ENCODE measurements at places on chromosomes 16 and 17.

DNA sequence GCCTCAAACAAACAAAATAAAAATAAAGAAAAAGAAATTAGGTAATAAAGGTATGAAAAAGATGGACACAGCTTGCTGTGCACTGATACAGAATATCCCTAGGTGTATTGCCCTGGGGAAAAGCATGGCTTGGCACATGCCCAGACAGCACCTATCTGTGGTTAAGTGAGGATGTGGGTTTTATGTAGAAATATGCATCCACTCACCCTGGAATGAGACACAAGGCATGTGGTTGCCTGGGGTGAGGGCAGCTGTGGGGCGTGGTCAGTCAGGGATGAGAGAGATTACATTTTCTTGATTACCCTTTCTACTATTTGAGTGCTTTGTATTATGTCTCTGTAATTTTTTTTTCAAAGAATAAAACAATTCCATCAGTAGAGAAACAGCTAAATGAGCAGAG lies 6.9 kb downstream of the PLLP start:
- DNase-seq = no peak

- no peak for DNase-seq
These were observed 26.9 kb downstream of the PTRH2 start for GRCh38 chr17:59680314-59680713.

GRCh38 chr17:64226132-64226531 lies 36.9 kb downstream of the TEX2 start:
- no peak for DNase-seq

GRCh38 chr17:64491994-64492393 lies 4.9 kb downstream of the POLG2 start:
- no peak for DNase-seq

GRCh38 chr17:71383091-71383490 lies 737.7 kb upstream of the SOX9 start:
- no peak for DNase-seq

GRCh38 chr16:84537491-84538151 lies 33.2 kb upstream of the MEAK7 start:
- DNase-seq = no peak

- DNase-seq = no peak
These were observed 40.3 kb downstream of the HOXB1 start for GRCh38 chr17:48490451-48490892.

DNA sequence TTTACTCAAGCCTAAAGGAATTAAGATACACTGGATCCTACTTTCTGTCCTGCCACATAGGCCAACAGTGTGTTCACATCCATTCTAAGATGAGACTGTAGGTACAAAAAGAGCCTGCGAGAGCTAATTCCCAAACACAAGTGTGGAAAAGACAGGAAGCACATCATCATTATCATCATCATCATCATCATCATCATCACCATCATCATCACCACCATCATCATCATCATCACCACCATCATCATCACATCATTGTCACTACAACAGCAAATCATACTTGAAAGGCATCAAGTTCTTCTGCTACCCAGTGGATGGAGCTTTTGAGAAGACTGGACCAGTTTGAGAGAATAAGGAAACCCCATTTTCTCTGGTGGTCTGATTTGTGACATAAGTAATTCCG lies 268.1 kb downstream of the HS3ST3A1 start:
- no peak for DNase-seq

DNA sequence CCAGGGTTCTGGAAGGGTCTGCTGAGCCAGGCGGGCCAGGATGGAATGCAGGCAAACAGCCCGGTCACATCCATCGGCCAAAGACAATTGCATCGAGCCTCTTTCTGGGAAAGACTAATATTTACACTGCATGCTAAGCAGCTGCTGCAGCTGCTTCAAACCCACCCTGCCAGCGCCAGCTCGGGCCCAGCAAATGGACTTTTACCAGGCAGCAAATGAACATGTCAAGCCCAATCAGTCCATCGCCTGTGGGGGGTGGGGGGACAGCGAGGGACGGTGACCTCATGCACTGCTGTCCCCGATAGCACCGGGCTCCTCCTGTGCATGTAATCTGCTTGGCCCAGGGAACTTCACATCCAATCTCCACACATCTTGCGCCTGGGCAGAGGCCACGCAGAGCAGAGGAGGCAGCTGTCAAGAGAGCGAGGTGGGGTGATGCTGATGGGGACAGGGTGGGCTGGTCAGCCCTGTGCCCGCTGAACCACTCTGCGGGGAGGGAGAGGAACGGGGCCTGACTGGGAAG lies 39.4 kb upstream of the CDH5 start:
- no peak for DNase-seq

DNA sequence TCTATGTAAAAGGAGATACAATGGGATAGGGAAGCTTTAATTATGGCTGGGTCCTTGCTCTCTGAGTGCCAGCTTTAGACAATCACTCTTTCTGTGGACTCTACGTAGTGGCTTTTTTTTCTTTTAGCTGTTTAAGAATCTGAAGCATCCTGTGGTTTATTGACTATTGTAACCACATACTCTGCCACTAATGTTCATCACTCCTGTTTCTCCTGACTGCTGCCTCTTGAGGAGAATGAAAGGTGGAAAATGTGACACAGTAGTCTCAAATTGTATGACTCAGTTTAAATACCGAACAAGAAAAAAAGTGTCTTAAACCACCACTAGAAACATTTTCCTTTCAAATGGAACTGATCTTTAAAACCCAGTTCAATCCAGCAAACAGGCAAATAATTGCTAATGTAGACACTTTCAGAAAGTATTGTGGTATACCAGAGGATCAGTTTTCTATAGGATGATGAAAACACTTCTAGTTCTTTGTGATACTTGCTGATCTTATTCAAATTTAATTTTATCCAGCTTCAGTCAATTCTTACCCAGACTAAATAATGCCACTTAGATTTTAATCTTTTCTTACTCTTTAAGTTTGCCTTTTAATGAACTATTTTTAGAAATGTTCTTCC lies 302.7 kb upstream of the PMFBP1 start:
- DNase-seq = no peak

DNA sequence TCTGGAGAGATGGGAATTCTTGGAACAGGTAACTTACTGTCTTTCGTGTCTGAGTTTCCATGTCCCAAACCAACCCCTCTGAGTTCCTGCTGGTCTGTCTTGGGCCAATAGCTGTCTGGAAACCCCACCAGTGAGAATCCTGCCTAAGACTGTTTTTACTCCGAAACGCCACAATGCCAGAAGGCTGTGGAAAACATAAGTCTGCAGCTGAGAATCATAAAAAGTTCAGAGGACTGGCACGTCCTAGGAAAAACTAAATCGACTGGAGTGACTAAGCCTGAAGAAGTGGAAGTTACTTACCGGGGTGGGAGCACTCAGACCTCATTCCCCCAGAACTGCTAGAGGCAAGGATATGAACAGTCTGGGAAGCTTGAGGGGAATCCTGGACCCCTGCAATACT lies 13.3 kb downstream of the LRRC75A start:
- DNase-seq = no peak

GRCh38 chr17:61202564-61202963 lies 197.1 kb upstream of the TBX2 start:
- DNase-seq = no peak

DNA sequence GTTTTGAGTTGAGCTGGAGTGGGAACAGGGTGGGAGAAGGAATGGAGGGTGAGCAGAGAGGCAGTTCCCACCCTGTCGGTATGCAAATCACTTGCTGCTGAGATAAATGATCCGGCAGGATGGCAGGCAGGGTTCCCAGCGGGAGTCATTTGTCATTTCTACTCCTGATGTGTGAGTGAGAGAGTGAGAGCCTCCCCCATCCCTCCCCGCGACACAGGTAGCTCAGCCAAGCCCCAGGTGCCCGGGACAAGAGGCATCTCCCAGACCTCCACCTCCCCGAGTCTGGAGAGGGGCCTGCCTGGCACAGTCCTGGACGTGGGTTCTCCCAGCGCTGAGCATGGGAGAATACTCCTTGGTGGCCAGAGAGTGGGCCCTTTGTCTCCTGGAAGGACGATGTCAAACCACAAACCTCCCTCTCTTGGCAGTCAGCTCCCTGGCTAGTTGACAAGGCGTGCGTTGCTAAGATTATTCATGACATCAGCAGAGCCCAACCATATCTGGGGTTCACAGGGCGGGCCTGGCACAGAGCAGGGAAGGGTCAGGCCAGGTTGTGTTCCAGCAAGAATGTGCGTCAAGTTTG lies 33.7 kb upstream of the TNRC6C start:
- no peak for DNase-seq

DNA sequence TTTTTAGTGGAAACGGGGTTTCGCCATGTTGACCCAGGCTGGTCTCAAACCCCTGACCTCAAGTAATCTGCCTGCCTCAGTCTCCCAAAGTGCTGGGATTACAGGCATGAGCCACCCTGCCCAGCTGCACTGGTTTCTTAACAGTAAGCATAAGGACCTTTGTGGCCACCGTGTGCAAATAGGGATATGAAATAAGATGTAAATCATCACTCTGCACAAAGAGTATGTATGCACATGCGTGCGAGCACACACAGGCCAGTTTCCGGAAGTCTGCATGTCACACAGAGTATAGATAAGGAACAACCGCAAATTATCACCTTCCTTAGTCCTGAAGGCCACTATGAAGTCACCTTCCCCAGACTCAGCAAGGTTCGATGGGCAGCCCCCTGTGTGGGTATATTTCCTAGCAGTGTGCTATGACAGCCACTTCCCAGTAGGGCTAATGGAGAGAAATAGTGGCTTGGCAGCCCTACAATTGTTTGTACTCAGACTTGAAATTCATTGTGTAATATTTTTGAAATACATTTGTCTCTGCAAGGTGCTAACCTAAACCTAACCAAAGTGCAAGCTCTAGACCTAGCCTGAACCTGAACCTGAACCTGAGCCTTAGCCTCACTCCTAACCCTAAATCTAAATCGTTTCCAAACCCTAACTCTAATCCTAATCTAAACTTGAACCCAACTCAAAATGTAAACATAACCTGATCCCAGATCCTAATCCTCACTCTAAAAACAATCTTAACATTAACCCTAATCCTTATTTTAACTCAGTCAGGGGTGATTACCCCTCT lies 48.4 kb upstream of the SKAP1 start:
- DNase-seq = no peak

GRCh38 chr17:72976971-72977770 lies 115.3 kb downstream of the SLC39A11 start:
- peak; percentile 32 for DNase-seq

DNA sequence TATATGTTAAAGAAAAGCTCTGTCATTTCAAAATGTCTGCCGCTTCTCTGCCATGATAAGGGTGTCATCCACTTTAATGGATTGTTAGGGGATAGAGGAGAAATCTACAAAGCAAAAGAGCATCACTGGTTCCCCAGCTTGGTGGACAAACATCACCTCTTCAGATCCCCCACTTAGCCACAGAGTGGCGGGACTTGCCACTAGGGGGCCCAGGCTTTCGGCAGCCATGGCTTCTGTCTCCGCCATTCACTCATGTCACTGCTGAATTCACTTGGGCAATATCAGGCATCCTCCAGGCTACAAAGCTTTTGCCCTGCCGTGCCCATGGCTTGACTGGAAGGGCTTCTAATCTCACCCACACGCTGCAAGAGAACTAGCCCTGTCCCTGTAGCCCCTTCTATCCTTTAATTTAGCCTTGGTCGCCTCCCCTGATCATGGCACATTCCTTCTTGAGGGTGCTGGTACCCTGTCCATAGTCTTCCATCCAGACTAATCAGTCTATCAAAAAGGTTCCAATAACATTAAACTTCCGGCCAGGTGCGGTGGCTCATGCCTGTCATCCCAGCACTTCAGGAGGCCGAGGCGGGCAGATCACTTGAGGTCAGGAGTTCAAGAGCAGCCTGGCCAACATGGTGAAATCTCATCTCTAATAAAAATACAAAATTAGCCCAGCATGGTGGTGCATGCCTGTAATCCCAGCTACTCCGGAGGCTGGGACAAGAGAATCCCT lies 34.7 kb downstream of the SBK1 start:
- DNase-seq = no peak

DNA sequence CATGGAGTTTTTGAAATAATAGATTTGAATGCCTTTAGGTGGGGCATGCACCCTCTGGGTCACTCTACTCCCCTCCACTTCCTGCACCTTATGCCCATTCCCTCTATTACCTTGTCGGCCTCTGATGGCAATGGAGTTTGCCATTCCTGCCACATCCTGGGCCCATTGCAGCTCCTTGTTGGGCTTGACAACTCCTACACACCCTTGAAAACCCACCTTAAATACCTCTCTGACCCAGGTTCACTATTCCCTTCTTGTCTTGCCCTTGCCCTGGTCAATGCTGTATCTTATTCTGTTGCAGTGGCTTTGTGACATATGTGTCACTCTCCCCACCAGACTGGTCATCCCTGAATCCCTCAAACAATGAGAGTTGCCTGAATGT lies 2.4 kb downstream of the CCR7 start:
- no peak for DNase-seq

DNA sequence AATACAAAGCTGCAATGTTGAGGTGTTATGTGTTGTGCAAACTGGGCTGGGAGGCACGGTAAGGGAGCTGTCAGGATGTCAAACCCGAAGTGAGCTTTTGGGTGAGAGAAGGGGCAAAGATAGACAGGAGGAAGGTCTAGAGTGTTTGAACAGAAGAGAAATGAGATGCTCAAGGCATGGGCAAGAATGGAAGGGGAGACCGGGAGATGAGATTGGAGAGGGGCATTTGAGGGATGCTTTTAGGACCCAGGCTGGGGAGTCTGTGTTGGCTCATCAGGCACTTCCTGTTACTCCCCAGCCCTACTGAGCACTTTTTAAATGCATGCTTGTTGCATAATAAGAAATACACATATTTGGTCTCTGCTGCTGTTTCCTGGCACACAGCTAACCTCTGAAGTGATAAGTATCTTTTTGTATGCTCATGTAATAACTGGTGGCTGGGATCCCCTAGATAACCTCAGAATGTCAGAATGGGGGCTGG lies 13.7 kb downstream of the UNC45B start:
- DNase-seq = no peak

DNA sequence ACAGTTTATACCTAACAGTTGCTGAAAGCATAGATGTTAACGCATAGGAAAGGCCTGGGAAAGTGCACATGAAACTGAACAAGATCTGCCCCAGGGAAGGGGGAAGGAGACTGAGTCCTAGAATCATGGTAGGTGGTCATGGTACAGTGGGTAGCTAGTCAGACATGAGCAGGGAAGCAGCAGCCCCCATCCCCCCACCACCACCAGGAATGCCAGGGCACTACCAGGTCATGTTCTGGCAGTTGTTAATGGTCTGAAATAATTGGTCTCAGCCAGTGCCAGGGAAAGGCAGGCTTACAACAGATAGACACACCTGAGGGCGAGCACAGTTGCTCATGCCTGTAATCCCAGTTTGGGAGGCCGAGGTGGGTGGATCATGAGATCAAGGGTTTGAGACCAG lies 185.2 kb downstream of the CPPED1 start:
- DNase-seq = no peak

- DNase-seq = no peak
These were observed 22.5 kb upstream of the MYO15B start for GRCh38 chr17:75565066-75565465.

GRCh38 chr16:50457979-50458491 lies 89.2 kb upstream of the BRD7 start:
- DNase-seq = no peak

GRCh38 chr16:9392956-9393355 lies 301.5 kb downstream of the HAPSTR1 start:
- DNase-seq = no peak

- DNase-seq = peak; percentile 20
These were observed 9.1 kb downstream of the FOXK2 start for GRCh38 chr17:82528484-82529265.

- no peak for DNase-seq
These were observed 11.3 kb upstream of the LPCAT2 start for GRCh38 chr16:55497558-55497957.

GRCh38 chr17:15284537-15284936 lies 19.4 kb upstream of the PMP22 start:
- DNase-seq = no peak

- no peak for DNase-seq
These were observed 69.1 kb upstream of the GSE1 start for GRCh38 chr16:85544016-85544415.

- DNase-seq = peak; percentile 70
These were observed 310.6 kb downstream of the SEC14L1 start for GRCh38 chr17:77451245-77451893.
